Lower lobe of right lung (tissue), 2 donors: ENCODE measurements at places on chromosomes 2 and 18.

DNA sequence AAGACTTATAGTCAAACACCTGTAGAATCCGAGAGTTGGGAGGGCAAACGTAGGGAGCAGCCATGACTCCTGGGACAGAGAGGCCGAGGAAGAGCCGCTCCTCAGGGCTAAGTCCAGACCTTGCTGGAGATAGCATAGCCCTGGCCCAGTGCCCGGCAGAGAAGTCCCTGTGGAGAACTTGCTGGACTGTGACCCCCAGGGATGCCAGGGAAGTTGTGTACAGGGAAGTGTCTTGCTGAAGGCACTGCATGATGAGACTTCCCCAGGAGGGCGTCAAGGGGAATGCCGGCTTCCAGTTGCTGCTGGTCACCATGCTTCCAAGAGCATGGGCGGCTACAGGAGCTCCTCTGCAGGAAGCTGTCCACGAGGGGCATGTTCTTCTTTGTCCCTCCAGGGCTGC lies 8.6 kb upstream of the CNDP1 start:
- no peak for DNase-seq

DNA sequence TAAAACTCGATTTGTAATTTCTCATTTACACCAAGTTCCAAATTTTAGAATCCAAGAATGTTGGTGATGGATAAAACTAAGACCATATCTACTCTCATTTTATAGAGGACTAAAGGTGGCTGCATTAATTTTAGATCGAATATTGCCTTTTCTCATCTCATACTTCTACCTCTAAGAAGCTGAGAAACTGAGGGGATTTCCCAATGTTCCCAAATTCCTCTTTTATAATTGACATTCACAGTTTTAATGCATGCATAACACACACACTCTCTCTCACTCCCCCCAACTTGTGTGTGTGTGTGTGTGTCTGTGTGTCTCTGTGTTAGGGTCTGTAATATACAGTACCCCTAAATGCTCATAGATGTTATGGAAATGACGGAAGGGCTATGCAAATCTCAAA lies 328.8 kb upstream of the SLC14A2 start:
- no peak for DNase-seq

DNA sequence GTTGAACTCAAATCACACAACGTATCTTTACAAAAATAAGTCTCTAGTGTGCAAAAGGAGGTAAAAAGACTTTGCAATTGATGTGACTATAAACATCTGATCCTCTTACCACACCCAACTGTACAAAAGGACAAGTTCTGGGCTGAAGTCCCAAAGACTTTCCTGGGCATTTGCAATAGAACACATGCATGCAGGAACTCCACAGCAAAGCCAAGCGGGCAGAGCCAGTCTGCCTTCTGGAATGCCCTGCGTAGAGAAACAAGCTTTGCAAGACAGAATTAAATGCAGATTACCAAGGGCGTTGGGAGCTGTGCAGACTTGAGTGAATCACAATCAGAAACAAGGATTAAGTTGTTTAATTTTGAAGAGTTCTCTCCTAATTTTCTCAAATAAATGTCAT lies 208.4 kb upstream of the ZNF521 start:
- no peak for DNase-seq

GRCh38 chr2:68689553-68690537 lies 44.8 kb upstream of the ARHGAP25 start:
- no peak for DNase-seq

DNA sequence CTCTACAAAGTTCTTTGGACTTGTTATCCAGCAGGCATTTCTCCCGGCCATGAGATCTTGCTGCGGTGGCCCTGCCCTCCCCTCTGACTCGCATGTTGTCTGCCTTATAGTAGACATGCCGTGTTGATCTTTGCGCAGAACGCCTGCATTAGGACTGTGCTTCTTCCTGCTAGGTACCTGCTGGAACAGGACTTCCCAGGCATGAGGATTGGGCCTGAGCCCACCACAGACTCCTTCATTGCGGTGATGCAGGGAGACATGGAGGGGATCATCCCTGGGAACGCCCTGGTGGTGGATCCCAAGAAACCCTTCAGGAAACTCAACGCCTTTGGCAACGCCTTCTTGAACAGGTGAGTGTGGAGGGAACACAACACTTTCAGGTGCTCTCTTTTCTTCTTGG lies 10.1 kb downstream of the EHD3 start:
- no peak for DNase-seq

- DNase-seq = no peak
Measured at GRCh38 chr2:108139521-108139920, 100.2 kb upstream of the SULT1C3 start.

DNA sequence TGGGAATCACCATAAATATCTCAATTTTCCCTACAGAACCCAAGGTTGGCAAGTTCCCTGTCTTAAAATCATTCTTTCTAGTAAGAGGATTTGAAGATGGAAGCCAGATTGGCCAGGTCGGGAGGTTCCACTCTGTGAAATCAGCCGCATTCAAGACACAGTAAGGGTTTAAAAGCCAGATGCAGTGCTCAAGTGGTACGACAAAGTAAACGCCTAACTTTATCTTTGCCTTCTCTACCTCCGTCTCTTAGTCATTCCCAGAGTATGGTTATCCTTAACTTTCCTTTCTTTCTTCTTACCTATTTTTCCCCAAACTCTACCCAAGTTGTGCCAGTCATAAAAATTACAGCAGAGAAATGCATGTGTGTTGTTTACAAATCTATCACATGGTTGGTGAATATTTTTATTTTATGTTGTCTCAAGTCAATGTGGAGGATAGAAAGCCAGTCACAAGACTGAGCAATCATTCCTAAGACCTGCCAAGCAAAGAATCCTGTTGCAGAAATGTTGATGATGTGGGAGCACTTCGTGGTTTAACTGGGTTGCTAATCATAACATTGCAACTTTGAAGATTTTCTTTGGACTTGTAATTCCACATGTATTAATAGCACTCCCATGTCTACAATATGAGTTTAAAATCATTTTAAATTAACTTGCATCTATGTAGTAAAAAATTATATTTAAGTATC lies 62.6 kb downstream of the SLC40A1 start:
- no peak for DNase-seq

- DNase-seq = peak; percentile 14
Measured at GRCh38 chr18:49013291-49013691, 62.5 kb upstream of the SMAD7 start.

DNA sequence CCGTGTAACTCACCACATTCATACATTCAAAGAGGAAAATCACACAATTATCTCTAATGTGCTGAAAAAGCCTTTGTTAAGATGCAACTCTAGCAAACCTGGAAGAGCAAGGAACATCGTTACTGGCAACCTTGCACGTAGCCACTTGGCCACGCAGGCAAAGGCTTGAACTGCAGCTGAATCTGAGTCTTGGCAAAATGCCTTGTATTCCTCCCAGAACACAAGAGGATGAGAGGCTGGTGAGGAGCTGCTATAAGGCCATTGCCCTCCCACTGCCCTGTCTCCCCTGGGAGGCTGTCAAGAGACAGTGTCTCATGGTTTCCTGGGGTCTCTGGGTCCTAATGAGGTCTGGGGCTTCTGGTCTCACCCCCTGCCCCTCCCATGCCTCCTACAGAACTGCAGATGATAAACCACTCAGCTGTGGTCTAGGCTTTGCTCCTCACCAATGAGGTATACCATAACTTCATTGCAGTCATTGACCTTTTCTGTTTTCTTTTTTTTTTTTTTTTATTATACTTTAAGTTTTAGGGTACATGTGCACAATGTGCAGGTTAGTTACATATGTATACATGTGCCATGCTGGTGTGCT lies 141.4 kb downstream of the SPP2 start:
- DNase-seq = no peak

DNA sequence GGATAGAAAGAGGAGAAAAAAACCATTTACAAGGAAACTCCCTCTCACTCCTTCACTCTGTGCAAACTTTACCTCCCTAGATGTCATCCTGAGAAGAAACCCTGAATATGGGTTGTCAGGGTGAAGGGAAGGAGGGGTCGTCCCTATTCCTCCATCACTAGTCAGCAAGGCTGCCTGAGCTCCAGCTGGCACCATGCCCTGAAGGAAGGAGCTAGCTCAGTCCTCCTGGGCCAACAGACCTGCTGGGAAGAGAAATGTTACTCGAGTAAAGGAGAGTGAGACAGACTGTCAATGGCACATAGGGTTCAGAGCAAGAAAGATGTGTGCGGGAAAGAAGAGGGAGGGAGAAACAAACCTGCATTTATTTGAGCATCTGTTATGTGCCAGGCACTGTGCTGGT lies 18.3 kb upstream of the EPAS1 start:
- no peak for DNase-seq

DNA sequence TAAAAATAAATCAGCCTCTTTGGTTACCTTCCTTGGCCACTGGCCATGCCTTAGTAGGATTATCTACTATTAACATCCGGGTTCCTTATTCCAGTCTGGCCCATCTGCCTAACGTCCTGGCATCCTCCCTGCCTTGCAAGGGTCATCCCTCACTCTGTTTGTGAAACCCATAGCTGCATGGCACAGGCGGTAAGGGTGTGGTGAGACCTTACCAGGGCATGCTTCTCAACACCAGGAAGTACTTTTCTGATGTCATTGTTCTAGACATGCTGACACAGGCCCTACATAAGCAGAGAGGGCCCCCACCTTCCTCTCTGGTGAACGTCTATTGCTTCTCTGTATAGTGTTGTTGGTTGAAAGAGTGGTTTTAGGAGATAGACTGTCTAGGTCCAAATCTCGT lies 296.8 kb upstream of the SPRED2 start:
- no peak for DNase-seq

DNA sequence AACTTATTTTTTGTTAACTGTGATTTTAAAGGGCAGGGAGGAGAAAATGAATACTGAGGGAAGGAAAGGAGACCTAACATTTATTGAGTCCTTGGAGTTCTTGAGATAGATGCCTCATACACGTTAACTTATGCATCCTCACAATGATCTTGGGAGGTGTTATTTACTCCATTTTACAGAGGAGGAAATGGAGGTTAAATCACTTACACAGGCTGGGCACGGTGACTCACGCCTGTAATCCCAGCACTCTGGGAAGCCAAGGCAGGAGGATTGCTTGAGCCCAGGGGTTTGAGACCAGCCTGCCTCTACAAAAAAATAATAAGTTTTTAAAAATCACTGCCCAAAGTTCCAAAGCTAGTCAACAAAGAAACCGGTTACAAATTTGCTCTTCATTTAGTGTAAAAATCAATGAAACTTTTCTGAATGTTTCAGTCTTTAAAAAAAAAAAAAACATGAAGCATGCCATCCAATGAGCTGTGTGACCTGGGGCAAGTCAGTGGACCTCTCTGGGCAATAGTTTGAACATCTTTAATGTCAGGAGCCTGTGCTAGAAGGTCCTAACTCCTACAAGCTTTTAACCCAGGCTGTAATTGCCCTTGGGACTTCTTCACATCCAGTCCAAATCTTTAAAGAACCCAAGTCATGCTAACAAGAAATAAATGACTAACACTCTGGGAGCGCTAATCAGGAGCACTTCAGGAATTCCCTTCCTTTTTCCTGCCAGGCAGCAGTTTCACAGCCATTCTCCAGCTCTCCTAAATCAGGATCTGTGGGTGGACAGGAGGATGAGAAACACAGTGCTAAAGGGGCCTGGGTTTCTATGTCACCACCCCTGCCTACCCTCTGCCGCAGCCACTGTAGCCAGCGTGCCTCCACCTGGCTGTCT lies 176.4 kb downstream of the TMEM247 start:
- no peak for DNase-seq

DNA sequence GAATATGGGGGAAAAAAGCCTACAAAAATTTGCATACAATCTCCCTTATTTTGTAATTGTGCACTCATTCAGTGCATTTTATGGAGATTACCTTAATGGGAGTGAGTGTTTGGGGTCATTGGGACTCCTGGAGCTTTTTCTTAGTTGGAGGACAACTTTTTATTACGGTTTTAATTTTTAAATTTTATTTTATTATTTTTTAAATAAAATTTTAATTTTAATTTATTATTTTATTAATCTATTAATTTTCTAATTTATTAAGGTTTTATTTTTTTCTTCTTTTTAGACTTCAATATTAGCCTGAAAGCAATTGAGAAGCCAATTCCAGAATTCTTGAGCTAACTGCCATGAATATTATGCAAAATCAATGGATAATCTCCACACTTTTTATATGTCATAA lies 355.0 kb downstream of the SOCS6 start:
- no peak for DNase-seq

GRCh38 chr2:160096409-160096808 lies 34.0 kb upstream of the PLA2R1 start:
- DNase-seq = no peak

DNA sequence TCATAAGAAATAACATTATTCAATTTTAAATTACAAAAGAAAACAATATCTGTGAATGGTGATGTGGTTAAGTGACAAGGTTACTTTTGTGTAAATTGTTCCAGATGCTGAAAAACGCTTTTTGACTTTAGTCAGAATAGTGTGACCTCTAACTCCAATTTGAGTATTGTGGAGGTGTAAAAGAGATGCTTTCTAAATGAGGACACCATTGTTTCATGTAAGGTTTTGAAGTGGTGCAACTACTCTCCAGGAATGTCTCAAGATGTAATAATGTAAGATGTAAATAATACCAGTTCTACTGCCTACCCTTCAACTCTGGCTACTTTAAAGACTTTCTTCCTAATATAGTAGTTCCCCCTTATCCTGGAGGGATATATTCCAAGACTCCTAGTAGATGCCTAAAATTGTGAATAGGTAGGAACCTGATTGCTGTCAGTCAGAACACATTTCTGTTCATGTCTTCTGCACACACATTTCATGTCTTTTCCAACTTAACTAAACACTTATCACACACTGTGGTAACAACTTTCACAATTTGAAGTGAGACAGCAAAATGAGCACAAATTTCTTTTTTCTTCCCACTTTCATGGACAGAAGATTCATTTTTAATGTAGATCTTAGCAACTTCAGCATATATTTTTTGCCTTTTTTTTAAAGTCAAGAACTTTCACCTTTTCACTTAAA lies 39.1 kb upstream of the PPP1R1C start:
- DNase-seq = no peak

- no peak for DNase-seq
Measured at GRCh38 chr2:77391119-77391518, 131.1 kb downstream of the LRRTM4 start.

- DNase-seq = no peak
Measured at GRCh38 chr2:144372410-144373080, 147.4 kb downstream of the ZEB2 start.

- peak; percentile 68 for DNase-seq
Measured at GRCh38 chr2:237149425-237149824, 63.7 kb downstream of the COPS8 start.

DNA sequence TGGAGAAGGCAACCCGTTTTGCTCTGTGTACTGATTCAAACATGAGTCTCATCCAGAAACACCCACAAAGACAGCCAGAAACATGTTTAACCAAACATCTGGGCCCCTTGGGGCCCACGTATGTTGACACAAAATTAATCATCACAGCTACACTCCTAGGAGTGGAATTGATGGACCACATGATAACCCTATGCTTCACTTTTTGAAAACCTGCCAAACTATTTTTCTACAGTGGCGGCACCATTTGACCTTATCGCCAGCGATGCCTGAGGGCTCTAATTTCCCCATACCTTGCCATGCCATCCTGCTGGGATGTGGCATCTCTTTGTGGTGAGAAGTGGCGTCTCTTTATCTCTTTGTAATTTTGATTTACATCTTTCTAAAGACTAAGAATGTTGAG lies 38.5 kb downstream of the PSMG2 start:
- DNase-seq = no peak

- no peak for DNase-seq
Measured at GRCh38 chr2:158530829-158531228, 74.1 kb downstream of the PKP4 start.
